ENCODE measurements at places on chromosomes 3 and 15. TPM values are rescaled to one million over a fixed set of nuclear protein-coding genes. Genes with fewer than 3 reads are reported as not detected.

GALNT15 gene
- 0.69 TPM for total RNA-seq

- DNase-seq: no peak
Observed at GRCh38 chr15:30978328-30978727, 13.1 kb downstream of the MTMR10 start.

DNA sequence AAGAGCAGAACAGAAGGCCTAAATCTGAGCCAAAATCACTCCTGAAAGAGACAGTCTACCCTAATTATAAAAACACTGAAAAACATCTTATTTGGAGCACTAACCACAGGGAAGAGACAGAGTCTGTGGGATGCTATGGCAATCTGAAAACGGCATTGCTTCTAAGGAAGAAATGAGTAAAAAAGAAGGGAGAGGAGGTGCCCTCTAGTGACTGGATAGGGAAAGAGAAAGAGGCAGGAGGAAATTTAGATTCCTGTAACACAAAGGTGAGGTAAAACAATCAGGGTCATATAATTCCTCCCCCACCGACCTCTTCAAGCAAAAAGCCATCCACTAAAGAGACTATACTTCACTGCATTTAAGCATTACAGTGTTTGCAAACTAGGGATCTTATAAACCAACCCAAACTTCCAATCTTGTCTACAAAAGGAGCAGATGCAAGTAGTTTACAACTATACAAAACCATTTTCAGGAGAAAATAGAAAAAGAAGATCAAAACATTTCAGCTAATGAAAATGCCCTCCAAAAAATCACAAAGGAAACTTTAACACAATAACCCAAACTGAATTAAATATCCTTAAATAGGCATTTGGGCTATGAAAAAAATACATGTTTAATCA, 32.6 kb downstream of the HACD2 start:
- no peak for DNase-seq

GRCh38 chr3:179156775-179157174, 8.6 kb downstream of the PIK3CA start:
- no peak for DNase-seq

GRCh38 chr3:152211655-152212054, 57.1 kb upstream of the MBNL1 start:
- DNase-seq: no peak

GRCh38 chr3:166575161-166575560, 737.9 kb upstream of the BCHE start:
- no peak for DNase-seq

LYZL4 gene
- 0.23 TPM for total RNA-seq

GRCh38 chr3:152405915-152406802, 137.4 kb downstream of the MBNL1 start:
- no peak for DNase-seq

DNA sequence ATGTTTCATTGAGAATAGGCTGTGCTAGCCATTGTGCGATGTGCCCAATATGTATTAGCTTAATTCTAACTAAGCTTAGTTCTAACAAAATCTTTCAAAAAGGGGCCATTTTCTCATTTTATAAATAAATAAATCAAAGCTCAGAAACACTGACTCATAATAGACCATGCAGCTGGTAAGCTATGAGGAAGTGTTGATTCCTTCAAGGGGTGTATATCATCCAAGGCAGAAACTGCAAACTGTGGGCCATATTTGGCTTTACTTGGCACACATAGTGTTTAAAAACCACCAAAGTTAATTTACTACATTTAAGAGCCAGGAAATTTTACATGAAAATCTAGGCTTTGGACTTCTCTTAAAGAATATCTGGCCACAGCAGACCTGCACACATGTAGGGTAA, 136.5 kb downstream of the ZNF621 start:
- no peak for DNase-seq

TRPM1 gene
- not detected for total RNA-seq

KLHL40 gene
- total RNA-seq: not detected

DNA sequence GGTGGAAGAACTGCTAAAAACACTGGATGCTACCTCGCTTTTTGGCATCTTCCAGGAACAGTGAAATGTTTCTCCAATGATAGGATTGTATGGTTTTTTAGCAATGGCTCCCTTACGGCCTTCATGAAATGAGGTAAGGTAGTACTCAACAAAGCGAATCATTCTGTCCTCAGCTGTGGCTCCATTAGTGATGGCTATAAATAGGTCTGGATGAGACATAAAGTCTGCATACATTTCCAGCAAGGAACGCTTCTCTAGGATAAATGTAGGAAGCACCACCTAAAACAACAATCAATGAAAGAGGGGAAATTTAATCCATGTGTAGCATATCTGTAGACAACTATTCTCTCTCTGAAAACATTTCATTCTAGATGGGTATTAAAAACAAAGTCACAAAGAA, 32.4 kb upstream of the SNX4 start:
- no peak for DNase-seq

- DNase-seq: no peak
Observed at GRCh38 chr15:52071570-52071969, 41.0 kb downstream of the BCL2L10 start.

ALDH1A3 gene
- 141 TPM for total RNA-seq

- DNase-seq: no peak
Observed at GRCh38 chr15:67506775-67507747, 13.9 kb upstream of the C15orf61 start.

GRCh38 chr3:25297667-25298585, 130.1 kb upstream of the RARB start:
- no peak for DNase-seq

DNA sequence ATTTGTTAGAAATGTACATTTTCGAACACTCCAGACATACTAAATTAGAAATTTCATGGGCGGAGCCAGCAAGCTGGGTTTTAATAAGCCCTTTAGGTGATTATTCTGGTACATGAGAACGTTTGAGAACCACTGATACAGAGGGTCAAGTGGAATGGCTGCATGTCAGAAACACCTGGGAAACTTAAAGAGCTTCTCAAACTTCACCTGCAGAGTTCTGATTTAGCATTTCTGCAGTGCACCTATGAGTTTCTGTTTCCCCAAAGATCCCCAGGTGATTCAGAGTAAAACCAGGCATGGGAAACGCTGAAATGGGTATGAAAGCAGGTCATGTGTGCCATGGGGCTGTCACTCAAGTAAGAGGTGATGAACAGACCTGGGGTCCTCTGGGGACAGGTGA, 68.1 kb downstream of the TMEM266 start:
- DNase-seq: no peak

ZBTB38 gene
- total RNA-seq: 45.6 TPM

All from Daoy (cell line).